HAP-1 (cell line): ENCODE measurements at places on chromosomes 7 and 10.

GRCh38 chr7:46301677-46302076 is 380.6 kb upstream of the IGFBP3 start:
- DNase-seq, result no peak

DNA sequence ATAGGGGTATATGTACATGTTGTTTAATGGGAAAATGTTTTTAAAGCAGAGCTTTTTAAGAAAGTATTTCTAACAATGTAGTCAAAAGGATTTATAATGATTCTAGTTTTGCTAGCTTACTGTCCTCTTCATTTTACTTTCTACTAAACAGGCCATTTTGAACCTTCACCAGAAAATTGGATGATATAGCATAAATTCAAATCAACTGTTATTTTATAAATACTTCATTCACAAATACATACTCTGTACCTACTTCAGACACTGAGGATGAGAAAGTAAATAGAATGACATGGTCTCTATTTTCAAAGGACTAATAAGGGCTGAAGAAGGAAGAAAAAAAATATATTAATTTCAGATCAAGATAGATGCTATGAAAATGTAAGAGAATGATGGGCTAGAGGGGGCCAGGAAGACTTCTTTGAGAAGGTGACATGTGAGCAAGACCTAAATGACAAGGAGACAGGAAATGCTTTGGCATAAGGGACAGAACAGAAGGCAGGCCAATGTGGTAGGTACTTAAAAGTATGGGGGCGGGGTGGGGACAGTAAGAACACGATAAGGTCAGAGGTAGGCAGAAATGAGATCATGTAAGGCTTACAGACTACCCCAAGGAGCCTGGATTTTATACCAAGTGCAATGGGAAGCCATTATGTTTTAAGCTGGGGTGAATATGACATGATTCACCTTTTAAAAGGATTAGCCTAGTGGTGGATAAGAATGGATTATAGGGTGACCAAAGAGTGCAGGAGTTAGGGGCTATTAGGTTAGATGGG is 5.2 kb downstream of the NAMPT start:
- no peak for DNase-seq

GRCh38 chr7:15889507-15889906 is 203.0 kb upstream of the MEOX2 start:
- peak; percentile 20 for DNase-seq

DNA sequence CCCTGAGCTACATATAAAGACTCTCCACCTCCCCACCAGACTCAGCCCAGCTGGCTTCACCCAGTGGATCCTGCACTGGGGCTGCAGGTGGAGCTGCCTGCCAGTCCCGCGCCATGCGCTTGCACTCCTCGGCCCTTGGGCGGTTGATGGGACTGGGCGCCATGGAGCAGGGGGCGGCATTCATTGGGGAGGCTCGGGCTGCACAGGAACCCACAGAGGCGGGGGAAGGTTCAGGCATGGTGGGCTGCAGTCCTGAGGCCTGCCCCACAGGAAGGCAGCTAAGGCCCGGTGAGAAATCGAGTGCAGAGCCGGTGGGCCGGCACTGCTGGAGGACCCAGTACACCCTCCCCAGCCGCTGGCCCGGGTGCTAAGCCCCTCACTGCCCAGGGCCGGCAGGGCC is 157.2 kb upstream of the GNAI1 start:
- DNase-seq, result no peak

- DNase-seq, result no peak
Measured at GRCh38 chr10:98478430-98479222, 31.9 kb upstream of the HPS1 start.

DNA sequence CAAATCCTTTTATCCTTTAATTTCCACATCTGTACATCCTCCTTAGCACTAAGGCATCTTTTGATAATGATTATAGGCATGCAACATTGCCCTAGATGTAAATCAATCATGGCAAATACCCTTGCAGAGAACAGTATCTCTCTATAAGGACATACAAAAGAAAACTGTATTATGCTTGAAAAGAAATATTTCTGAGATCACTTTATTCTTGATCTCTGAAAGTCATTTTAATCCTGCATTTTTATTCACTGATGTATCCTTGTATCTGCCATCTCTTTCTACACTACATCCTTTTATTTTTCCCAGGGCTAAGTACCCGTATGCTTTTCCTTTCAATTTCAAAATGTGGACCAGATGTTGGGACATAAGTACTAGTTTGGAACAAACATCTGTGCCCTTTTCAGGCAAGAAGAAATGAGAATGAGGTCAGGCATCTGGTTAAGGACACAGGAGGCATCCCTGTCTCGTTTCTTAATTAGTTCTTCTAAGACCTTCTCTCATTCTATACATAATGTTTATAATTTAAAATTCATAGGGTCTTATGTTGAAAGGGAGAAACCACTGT is 338.6 kb downstream of the CNTNAP2 start:
- DNase-seq, result no peak

- DNase-seq, result peak; percentile 85
Measured at GRCh38 chr10:96450529-96451207, 63.1 kb downstream of the TLL2 start.

GRCh38 chr10:69918036-69918435 is 116.3 kb downstream of the COL13A1 start:
- no peak for DNase-seq

DNA sequence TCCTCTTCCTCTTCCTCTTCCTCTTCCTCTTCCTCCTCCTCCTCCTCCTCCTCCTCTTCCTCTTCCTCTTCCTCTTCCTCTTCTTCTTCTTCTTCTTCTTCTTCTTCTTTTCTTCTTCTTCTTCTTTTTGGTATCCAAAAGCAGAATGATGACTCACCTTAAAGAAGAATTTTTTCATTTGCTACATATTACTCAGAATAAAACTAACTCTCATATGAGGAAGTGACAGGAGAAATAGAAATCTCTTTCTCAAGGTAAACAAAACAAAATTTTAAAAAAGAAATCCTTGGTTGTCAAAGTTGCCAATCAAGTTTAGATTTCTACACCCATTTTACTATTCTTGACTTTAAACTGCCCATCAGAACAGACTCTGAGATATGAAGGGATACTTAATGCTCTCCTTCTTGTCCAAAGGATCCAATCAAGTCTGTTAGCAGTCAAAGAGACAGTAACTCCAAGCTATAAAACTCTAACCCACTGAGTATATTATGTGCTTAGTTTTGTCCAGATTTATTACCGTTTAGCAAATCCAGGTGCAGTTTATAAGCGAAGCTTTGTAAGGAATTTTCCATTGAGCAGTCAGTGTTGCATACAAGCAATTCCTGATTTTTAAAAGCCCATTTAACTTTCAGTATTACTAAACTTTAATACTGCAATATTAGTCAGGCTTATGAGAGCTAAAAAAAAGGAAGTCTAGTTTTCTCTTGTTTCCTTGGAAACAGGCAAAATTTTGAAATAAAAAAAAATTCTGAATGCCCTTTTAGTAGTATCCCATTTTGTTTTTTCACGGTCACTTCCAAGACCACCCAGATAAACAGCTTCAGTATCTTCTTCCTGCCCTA is 43.1 kb upstream of the SNX13 start:
- no peak for DNase-seq

- no peak for DNase-seq
Measured at GRCh38 chr7:153628825-153629224, 423.4 kb upstream of the DPP6 start.

GRCh38 chr10:76071653-76072365 is 640.4 kb downstream of the LRMDA start:
- no peak for DNase-seq

DNA sequence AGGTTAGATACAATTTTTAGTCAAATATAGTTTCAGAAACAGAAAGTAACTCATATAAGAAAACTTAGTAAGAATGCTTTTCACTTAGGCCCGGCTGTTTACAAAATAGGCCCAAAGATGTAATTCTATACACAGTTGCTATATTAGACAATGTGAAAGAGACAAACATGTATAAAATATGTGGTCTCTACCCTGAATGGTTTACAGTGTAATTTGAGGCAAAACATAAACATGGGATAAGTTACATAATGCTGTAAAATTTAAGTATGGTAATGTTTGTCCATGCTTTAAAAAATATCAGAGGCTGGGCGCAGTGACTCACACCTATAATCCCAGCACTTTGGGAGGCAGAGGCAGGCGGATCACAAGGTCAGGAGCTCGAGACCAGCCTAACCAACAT is 18.7 kb downstream of the KRIT1 start:
- no peak for DNase-seq

GRCh38 chr10:102777711-102778453 is 34.1 kb downstream of the WBP1L start:
- no peak for DNase-seq

DNA sequence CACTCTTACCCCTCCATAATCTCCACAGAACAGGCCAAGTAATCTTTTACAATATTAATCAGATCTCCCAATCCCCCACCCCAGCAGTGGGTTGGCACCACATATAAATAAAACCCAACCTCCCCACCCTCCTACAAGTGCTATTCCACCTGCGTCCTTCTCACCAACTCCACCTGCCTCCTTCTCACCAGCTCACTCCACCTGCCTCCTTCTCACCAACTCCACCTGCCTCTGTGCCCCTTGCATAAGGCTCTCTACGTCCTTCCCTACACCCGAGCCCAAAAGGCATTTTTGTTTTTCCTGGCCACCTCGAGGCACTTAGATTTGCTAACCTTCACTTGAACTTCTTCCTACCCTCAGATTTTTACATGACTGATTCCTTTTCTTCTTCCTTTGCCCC is 89.7 kb downstream of the ATE1 start:
- no peak for DNase-seq

DNA sequence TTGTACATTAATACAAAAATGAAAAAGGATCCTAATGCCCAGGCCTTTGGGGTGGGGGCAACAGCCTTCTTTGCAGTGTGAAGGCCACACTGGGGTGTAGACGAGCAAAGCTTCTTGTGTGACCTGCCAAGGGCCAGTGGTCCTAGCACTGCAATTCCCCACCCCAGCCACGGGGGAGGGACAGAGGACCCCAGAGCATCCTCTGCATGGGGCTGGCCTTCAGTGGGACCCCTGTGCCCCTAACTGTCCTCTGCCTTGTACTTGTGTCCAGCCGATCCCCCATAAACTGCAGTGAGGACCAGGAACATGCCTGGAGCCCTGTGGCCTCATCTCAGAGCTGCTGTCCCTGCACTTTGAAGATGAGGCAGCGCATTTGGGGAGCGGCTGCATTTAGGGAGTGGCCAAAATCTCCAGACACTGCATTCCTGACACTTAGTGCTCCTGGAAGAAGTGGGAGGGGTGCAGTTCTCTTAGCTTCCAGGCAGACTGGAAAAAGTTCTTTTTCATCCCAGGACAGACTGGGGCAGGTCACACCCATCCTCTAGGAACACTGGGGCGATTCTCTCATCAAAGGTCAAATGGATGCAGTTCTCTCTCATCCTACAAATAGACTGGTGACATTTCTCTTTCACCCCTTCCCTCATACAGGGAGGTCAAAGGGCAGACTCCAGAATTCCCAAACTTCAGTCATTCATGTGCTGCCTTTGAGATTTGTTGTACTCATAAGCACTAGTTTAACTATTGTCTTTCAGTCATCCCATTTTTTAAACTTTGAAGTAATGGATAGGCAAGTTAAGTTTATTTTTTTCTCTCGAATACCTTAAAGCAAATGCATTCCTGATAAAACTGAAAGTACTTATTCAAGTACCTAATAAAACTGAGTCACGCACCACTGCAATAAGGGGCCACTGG is 922 bp upstream of the MYO1G start:
- no peak for DNase-seq
